ENCODE measurements at places on chromosomes 5 and 9.

DNA sequence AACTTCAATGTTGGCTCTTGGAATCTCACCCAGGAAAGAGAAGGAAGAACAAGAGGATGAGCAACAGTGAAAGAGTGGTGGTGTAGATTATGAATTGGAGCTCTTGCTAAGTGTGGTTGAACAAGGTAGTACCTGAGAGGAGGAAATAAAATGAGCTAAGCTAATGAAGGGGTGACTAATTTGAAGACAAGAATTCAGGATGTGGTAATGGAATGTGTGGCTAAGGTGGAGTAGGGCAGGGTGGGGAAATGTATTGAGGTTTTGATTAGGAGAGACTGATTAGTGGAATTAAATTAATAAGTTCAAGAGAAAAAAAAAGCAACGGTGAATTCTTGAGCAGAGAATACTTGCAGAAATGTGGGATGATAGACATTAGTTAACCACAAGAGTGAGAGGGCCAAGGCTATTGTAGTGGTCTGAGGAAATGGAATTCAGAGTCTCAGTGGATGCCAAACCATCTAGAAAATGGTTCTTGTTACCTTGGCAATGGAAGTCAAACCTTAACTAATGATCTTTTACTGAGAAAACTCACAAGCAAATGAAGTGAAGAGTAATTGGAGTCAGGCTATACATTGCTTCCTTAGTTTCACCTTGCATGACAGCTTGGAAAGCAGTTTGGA lies 648.3 kb upstream of the ZNF608 start:
- DNase-seq = no peak

- no peak for DNase-seq
These were observed 192.5 kb upstream of the ZNF462 start for GRCh38 chr9:106670418-106670817.

DNA sequence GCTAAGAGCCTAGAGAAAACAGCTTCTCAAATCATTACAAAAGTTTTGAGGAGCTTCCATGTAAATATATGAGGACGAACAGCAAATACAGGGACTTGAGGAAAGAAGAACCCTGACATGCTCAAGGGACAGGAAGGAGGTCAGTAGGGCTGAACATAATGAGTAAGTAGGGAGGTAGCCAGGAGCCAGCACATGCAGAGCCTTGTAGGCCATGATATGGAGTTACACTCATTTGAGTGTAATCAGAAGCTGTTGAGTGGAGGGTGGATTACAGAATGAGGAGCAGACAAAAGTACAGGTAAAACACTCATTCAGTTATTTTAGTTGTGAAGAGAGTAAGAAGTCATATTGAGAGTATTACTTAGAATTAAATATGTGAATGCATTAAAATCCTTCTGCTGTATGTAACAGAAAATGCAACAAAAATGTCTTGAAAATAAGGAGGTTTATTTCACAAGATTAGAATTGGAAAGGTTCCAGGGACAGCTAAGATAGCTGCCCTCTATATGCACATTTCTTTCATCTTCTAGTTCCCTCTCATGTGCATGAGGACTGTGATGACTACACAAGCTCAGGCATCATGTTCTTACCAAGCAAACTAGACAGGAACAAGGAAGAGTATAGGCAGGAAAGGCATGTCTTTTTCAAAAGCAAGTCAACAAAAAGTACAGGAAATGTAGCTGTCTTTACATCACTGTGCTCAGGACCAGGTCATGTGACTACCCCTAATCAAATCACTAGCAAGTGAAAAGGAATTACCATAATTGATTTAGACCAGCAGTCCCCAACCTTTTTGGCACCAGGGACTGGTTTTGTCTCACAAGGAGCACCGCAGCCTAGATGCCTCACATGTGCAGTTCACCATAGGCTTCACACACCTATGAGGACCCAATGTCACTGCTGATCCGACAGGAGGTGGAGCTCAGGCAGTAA lies 87.2 kb downstream of the TMEM232 start:
- DNase-seq = no peak

DNA sequence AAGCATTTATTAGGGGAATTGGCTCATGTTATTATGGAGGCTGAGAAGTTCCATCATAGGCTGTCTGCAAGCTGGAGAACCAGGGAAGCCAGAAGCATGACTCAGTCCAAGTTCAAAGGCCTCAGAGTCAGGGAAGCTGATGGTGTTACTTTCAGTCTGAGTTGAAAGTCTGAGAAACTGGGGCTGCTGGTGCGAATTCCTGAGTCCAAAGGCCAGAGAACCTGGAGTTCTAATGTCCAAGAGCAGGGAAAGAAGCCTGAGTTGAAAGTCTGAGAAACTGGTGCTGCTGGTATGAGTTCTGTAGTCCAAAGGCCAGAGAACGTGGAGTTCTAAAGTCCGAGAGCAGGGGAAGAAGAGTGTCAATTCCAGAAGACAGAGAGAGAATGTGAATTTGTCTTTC lies 641.1 kb downstream of the ISL1 start:
- DNase-seq = no peak

All from activated CD8-positive, alpha-beta memory T cell treated with anti-CD3 and anti-CD28 coated beads for 1 hour (primary cell).